ENCODE measurements at places on chromosomes 2 and 18. TPM values are rescaled to one million over a fixed set of nuclear protein-coding genes. Genes with fewer than 3 reads are reported as not detected.

DNA sequence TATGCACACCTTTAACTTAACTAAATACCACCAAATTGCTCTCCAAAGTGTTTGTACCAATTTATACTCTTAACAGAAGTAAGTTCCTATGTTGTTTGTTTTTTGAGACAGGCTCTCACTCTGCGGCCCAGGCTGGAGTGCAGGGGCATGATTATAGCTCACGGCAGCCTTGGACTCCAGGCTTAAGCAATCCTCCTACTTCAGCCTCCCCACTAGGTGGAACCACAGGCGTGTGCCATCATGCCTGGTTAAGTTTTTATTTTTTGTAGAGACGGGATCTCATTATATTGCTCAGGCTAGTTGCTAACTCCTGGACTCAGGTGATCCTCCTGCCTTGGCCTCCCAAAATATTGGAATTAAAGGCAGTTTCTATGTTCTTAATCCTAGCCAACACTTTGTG lies 13.1 kb upstream of the NAB1 start:
- DNase-seq = no peak

DNA sequence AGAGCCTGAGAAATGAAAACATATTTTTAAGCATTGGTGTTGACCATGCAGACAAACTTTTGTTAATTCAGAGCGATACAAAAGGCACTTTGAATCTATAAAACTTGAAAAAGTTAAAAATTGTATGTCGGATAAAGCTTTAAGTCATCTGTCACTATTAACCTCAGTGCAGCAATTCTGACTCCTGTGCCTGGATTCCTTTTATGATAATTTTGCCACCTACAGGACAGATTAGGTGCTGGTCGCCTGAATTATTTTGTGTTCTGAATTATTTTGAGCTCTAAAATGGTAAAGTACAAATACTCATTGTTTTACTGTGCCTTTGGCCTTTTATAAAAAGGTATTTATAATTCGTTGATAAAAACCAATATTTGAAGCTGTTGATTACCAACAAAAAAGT lies 19.4 kb upstream of the RNF138 start:
- peak; percentile 33 for DNase-seq

Gene NETO1
- not detected for total RNA-seq

DNA sequence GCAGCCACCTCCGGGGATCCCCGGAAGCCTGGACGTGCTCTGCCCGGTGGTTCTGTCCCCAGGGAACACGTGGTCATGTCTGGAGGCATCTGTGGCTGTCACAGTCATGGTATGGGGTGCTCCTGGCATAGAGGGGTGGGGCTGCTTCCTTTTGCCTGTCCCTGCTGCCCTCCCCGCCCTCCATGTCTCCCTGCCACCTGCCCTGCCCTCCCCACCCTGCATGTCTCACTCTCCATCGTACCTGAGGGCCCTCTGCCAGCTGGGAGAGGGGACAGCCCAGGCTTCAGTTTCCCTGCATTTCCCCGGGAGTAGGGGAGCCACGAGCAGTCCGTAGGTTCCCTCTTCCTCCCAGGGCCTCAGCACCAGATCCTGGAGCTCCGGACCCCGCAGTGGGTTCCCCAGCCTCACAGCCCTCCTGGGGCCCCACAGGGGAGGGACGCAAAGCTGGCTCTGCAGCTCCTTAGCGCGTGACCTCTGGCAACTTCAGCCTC lies 90.0 kb upstream of the CTDP1 start:
- no peak for DNase-seq

DNA sequence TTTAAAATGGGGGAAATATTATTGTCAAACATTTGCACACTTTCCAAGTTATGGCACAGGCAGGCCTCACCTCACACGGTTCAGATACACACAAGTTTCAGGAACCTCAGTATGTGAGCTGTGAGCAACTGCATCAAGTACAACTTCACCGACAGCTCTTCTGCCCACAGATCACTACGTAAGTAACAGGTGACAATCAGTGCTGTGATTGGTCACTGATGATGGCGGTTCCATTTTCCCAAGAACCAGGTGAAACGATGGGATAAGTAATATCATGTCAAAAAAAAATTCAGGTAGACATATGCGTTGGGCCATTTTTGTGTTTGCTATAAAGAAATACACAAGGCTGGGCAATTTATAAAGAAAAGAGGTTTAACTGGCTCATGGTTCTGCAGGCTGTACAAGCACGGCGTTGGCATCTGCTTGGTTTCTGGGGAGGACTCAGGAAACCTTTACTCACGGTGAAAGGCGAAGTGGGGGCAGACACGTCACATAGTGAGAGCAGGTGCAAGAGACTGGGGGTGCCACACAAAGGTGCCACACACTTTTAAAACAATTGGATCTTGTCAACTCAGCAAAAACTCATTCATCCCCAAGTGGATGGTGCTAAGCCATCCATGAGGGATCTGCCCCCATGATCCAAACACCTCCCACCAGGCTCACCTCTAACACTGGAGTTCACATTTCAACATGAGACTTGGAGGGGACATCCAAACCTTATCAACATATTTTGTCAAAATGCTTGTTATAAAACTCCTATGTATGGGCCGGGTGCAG lies 57.9 kb downstream of the LPIN2 start:
- no peak for DNase-seq

DNA sequence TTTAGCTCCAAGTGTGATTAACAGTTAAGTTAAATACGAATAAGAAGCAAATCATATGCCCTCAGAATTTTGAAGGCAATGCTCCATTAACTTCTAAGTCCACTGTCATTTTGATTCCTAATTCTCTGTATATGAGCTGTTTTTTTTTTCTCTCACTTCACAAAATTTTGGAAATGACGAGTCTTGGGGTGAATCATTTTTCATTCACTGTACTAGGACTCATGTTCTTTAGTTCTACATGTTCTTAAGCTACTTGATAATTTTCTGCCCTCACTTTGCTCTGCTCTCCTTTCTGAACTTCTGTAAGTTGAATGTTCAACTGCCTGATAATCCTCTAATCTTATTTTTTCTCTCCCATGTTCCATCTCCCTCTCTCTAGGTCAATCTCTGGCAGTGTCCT lies 141.0 kb downstream of the THADA start:
- DNase-seq = no peak

Gene WNT10A
- 0.30 TPM for total RNA-seq

DNA sequence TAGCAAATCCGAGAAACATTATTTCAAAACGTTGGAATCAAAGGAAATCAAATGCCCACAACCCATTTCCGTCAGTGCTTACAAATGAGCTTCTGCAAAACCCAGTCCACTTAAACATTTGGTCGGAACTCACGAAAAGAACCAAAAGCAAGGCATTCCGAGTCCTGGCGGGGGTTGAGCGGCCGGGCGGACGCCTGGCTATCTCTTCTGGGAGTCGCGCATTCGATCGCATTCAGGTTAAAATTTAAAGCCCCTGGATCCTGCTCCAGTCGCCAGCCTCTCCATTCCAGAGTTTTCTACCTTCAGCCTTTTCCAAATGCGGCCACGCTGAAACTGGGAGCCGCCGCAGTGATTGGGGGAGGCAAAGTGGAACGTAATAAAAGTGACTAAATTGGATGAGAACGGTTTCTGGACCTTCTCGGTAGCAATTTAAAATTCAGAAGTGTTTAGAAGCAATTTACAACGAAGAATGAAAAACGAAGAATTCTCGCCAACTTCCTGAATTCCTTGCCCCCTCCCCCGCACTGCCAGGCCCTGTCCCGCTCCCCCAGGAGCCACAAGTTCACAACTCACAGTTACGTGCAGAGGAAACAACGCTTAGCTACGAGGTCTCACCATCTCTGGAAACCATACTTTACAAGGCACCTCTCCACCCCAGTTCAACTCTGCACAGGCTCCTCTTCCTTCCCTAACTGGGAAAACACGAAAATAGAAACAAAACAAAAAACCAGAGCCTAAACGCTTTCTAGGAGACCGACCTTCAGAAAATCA lies 1.7 kb upstream of the GATA6 start:
- DNase-seq = peak; percentile 30

GRCh38 chr2:238061315-238062202 lies 758 bp downstream of the SCLY start:
- DNase-seq = peak; percentile 49

GRCh38 chr18:69265656-69266055 lies 135.0 kb upstream of the DOK6 start:
- no peak for DNase-seq

Gene BIRC6
- 54.0 TPM for total RNA-seq

Gene APCDD1
- total RNA-seq = 6.8 TPM

DNA sequence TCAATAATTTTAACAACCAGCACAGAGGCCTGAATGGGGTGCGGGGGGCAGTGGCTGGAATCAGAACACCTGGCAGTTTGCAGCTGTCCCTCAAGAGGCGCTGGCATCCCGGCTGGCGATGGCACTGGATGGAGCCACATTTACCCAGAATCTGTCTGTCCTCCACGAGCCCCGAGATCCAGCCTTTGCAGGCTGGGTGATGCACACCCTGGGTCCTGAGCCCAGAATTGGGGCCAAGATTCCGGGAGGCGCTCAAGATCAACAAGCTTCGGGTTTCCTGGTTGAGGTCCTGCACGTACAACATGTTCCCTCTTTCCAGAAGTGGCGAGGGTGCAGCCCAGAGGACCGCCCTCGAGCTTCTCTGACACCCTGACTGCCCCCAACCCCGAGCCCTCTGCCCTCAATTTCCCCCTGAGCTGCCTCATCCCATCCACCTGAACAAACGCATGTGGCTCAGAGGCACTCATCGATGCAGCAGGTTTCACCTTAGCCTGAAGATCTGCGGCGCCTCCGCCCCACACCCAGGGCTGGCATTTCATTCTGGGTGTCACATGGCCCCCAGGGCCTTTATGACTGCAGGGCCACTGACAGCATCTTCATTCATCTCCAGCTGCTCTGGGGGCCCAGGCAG lies 97.5 kb downstream of the TFCP2L1 start:
- no peak for DNase-seq

Gene SRD5A2
- not detected for total RNA-seq

Gene RESP18
- total RNA-seq = not detected

- peak; percentile 95 for DNase-seq
These were observed 50.8 kb downstream of the RTTN start for GRCh38 chr18:70154591-70155194.

Gene ACTR2
- total RNA-seq = 49.7 TPM

Gene CD207
- not detected for total RNA-seq

- DNase-seq = peak; percentile 58
These were observed 687 bp downstream of the CTDP1 start for GRCh38 chr18:79680100-79680879.

DNA sequence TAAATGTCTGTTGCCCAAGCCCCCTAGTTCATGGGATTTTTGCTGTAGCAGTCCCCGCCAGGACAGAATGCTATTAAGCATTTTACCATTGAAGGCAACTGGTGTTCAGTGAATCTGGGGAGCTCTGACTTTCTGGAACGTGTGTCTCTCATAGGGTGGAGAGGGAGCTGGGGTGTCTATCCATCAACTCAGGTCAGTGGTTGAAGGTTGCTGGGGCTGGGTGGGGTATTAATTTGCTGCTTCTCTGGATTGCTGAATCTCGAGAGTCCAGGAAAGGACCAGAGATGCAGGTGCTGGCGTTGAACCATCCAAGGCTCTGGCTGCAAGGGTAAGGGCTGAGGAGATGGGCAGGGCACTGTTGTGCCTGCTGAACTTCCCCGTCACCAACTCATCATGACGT lies 66.8 kb upstream of the NCK2 start:
- no peak for DNase-seq

Gene ADAM17
- total RNA-seq = 34.0 TPM

GRCh38 chr18:23056315-23056714 lies 79.0 kb upstream of the CABLES1 start:
- DNase-seq = no peak

DNA sequence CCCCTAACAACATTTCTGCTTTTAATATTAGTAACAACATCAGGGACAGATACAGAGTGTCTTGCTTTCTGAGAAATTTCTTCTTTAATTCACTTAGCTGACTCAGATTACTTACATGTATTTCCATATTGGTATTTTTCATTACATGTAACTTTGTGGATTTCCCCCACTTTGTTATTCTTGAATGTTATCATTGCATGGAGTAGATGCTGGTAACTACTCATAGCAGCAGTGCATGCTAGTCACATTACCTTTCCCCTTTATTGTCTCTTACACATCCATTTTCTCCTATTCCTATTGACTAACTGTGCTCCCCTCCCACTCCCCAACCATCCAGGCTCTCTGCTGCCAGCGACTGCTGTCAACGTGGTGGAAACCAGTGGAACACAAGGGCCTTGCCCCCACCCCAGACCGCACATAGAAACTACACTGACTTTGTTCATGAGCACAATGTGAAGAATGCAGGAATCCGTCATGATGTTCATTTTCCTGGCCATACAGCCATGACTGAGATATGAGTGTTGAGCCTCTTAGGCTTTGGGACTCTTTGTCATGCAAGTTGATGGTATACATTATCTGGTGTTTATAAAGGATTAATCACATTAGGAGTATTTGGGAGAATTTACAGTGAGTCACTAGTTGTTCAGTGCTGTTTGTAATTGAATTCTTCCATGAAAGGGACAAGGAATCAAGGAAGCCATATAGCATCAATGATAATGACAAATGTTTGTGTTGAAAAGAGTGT lies 91.0 kb downstream of the EPB41L5 start:
- DNase-seq = peak; percentile 84

DNA sequence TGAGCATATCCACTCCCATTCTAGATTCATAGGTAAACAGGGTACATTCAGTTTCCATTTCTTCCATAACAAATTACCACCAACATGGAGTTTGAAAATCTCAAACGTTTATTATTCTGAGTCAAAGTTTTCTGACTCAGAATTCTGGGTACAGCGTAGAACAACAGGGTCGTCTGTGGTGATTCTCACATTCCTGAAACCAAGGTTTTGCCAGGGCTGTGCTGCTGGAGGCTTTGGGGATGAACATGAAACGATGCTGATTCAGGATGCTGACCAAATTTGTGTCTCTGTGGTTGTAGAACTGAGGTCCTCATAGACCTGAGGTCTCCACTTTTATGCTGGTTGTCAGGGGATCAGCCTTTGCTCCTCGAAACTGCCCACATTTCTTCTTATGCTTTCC lies 255.7 kb downstream of the DSEL start:
- DNase-seq = peak; percentile 61

DNA sequence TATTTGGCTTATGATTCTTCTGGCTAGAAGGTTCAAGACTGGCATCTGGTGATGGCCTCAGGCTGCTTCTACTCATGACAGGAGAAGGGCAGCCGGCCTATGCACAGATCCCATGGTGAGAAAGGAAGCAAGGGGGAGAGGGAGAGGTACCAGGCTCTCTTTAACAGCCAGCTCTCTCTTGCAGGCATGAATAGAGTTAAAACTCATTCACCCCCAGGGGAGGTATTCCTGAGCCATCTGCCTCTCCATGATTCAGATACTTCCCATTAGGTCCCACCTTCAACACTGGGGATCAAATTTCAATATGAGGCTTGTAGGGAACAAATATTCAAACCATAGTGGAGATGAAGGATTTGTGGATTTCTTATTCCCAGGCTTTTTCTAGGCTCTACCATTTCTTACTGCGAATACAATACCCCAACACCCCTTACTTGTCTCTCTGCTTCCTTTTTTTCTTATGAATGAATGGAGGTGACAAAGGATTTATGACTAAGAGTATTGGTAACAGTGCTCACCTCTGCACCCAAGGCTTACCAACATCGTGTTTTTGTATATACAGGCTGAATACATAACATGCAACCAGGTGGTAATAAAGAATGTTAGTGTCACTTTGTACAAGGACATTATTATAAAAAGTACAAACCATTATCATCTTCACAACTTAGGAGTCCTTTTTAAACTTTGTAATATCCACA lies 454.6 kb upstream of the TRIB2 start:
- peak; percentile 74 for DNase-seq

Gene UGT1A4
- total RNA-seq = not detected

- no peak for DNase-seq
These were observed 61.1 kb upstream of the TNP1 start for GRCh38 chr2:216920937-216921456.

All from M059J (cell line).